Ureter (tissue), 1 donor: ENCODE measurements at places on chromosomes 5 and 9.

- DNase-seq = peak; percentile 86
These were observed at the start of gene ROPN1L for GRCh38 chr5:10441083-10441991. ROPN1L (plus strand) TSS chr5:10441879; CDS start chr5:10442168, 289 bp downstream.

GRCh38 chr5:115463983-115464382, 80.6 kb downstream of the FEM1C start:
- DNase-seq = no peak

- DNase-seq = peak; percentile 53
These were observed 45.8 kb downstream of the KIAA1958 start for GRCh38 chr9:112532427-112532826.

GRCh38 chr5:107820429-107820828, 149.7 kb upstream of the EFNA5 start:
- DNase-seq = no peak

- no peak for DNase-seq
These were observed 143.4 kb upstream of the OTULINL start for GRCh38 chr5:14438195-14438606.

DNA sequence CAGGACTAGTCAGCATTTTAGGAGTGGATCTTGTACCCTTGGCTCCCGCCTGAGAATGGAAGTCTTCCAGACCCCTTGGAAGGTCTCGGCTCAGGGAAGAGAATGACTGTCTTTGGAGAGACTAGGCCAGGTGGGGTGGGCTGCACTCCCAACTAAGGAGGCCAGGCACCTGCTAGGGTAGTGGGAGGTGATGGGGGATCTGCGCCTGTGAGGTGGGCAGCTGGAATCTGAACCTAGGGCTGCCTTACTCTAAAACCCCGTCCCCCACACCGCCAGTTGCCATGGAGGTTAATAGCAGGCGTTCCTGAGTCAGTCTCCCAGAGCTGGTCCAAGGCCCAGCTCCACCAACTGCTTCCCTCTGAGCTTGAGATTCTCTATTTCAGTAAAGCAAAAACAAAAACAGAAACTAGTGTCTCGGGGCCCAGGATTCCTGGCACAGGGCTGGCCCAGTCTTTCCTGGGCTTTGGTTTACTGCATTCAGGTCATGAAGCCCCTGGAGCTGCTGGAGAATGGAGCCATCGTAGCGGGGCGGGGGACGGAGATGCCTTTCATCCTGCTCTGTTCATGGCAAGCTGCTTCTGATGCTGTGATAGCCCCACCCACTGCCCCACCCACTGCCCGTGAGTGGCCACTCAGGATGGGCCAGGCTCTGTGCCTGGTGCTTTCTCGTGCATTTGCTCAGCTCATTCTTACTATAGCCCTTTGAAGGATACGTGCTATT, 57.5 kb downstream of the DAB2IP start:
- no peak for DNase-seq

GRCh38 chr5:55702598-55703345, 9.4 kb downstream of the SLC38A9 start:
- no peak for DNase-seq

DNA sequence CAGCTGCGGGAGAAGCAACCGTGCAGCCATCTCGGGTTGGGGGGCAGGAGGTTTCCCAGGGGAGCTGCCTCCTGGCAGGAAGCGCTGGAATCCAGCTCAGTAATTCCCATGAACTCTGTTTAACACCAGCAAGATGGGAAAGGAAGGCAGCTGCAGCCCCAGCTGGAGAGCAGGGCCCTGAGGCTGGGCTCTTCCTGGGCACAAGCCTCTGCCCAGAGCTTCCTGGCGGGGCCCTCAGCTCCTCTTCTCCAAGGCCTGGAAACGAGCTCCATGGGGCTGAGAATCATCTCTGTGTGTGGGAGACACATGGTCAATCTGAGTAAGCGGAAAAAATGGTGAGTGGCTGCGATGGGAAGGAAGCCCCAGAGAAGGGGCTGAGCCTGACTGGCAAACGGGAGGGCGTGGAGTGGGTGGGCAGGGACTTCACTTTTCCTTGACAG, 6.3 kb downstream of the MRPL36 start:
- DNase-seq = no peak

DNA sequence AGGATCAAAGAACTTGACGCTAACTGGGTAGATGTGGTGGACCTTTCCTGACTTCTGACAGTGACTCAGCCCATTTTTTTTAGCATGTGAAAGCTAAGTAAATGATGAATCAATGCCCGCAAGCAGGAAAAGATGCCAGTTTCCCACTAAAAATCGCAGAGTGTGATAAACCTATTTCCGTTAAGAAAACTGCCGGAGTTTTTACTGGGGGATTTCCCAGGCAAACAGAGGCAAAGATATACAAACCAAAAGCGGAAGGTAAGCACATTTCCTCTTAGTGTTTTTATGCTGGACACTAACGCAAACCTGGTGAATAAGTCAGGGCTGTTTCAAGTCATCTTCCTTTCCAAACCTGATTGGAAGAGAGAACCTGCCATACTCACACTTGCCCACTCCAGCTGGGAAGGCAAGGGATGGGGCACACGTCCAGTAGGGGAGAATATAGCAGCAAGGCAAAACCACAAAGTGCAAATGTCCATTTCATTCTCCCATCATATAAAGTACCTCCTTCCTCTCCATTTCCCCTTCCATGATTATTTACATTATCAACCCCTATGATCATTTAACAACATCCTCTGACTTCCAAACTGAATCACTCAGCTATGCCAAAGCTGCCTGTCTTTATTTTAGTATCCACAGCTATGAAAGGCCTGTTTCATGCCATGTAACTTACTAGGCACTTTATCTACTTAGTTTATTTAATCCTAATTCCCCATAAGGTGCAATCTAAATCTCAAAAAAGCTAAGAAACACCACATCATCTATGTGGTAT, 349.7 kb upstream of the RFX3 start:
- DNase-seq = no peak

- DNase-seq = peak; percentile 52
These were observed 16.0 kb downstream of the TEK start for GRCh38 chr9:27125030-27125429.

DNA sequence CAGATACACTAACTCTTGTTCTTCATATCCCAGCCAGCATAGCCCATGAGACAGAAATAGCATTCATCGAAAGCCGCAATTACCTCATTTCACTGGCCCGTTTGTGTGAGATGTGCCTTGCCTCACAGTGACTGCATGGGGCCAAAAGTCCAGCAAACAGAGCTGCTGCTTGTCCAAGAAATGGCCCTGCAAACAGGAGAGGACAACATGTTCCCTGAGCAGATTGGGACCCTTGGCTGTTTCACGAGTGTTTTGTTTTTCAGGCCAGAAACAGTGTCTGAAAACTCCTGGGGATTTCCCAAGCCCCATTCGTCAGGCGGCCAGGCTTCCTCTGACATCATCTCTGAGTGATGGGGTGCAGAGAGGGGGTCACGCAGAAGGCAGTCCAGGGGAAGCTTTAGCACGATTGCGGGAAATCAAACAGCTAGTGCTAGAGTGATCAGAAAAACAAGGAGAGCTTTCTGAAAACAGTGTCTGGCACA, 503.6 kb upstream of the PAPPA start:
- DNase-seq = peak; percentile 67

GRCh38 chr5:14213813-14214585, 70.9 kb downstream of the TRIO start:
- DNase-seq = no peak

DNA sequence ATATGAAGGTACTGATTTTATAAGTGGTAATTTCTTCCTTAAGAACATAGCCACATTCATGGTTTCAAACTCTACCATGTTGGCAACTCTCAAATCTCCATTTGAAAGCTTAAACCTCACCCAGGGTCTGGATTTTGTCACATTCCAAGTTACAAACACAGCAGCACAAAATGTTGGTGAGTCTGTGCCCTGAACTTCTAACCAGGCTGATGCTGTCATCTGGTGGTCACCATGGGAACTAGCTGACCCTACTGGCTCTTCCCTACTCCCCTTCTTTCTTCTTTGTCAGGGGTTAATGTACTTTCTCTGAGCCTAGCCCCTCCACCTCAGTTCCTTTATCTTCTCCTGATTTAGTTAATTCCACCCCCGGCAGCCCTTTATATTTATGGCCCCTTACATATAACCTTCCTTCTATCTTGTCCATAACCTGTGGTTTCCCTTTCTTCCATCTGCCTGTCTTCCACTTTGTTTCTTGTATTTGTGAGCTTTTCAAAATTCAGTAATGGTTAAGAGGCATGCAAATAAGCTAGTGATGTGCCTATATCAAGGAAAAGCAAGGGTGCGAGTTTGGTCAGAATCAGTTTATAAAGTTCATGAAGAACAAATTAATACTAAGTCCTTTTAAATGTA, 35.9 kb downstream of the TGFBR1 start:
- no peak for DNase-seq

DNA sequence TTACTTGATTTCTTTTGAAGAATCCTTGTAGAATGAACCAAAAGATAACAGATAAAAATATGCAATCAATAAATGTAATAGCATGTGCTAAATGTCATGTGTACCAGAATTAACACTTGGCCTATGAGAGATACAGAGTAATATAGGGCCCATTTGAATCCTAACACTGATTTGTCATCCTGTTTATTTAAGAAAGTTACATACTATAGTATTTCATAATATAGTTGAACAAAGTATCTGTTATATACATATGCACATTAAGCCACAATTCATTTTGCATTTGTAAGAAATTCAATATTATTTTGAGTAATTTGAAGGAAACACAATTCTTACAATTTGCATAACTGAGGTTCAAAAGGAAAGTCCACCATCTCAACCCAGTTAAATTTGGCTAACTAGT, 389.5 kb downstream of the PDE4D start:
- no peak for DNase-seq

- DNase-seq = peak; percentile 24
These were observed 42.2 kb downstream of the SECISBP2 start for GRCh38 chr9:89360465-89360864.

GRCh38 chr9:91122755-91123154, 239.0 kb downstream of the AUH start:
- no peak for DNase-seq

GRCh38 chr9:123658792-123659191, 271.1 kb downstream of the DENND1A start:
- DNase-seq = no peak

DNA sequence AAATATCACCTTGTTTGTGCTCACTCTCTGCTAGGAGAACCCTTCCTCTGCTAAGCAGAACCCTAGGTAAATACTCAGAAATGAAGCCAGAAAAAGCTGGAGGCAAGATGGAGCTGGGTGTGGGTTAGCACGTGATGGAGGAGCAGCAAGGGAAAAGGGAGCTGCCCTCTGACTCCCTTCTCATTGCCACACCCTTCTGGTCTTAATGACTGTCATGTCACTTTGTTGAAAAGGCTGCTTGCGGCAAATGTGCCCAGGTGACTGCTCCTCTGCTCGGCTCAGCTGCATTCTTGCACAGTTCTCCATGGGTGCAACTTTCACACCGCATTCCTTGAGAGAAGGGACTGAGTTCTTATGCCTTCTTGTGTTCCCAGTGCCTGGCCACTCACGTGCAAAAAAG, 36.4 kb upstream of the TBC1D2 start:
- DNase-seq = no peak

- DNase-seq = peak; percentile 84
These were observed 13.7 kb upstream of the FCHSD1 start for GRCh38 chr5:141664733-141665461.

DNA sequence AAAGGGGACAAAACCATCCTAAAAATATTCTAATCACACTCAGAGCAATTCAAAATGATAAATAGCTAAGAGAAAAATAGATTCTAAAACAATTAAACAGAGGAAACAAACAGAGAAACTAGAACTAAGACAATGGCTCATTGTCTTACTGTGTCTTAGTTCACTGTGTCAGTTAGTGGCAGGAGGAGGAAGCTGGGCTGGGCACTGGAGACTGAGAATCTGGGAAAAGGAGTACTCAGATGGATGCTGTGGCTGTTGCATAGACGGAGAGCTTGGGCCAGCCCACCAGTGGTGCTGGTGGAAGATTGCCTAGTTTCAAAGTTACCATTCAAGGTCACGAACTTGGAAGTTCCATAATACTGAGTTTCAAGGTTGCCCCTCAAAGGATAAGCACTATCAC, 94.7 kb upstream of the IFNK start:
- no peak for DNase-seq

DNA sequence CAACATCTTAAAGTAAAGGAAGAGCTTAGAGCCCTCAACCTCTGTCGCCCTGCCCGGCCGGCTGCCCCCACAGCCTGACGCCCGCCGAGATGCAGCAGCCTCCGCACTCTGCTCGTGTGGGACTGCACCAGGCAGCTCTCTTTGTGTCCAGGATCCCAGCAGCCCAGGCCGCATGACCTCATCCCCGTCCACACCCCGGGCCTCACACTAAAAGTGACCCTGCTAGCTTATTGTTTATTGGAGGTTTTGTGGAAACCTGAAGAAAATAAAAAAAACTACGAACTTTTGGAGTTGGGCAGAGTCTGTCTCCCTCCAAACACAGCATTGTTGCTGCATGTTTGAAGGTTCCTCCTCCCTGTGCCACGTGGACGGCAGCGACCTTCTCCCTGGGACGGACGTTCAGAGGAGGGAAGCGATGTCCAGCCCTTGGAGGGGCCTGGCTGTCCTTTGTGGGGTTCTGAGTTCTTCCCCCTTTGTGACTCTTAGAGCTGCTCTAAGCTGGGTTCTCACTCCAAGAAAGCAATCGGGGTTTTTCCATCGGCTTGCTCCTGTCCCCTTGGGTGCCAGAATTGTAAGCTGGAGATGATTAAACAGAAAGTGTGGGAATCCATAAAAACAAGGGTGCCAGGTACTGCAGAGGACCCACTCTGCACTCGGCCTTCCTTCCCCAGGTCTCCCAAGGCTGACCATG, 103.5 kb upstream of the COL5A1 start:
- no peak for DNase-seq

DNA sequence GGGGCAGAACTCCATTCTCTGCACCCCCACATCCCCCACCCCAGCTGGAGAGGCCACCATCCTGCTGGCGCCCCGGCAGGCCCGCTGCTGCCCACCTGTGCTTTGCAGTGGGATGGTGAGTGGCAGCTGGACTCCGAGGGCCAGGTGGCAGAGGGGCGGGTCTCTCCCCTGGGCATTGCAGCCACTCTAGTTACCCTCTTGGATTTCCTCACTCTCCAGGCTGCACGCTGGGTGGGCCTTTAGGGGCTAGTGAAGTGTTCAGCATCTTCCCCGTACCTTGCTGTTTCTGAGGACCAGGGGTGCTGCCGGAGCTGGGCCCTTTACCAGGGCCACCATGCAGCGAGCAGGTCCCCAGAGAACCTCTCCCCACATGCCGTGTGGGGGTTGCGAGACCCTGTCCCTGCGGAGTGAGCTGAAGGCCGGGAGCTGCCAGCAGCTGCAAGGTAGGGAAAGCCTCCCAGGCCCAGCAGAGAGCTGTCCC, 88.4 kb upstream of the SH3PXD2B start:
- DNase-seq = peak; percentile 32

GRCh38 chr5:113813466-113813865, 300.0 kb downstream of the YTHDC2 start:
- DNase-seq = no peak

DNA sequence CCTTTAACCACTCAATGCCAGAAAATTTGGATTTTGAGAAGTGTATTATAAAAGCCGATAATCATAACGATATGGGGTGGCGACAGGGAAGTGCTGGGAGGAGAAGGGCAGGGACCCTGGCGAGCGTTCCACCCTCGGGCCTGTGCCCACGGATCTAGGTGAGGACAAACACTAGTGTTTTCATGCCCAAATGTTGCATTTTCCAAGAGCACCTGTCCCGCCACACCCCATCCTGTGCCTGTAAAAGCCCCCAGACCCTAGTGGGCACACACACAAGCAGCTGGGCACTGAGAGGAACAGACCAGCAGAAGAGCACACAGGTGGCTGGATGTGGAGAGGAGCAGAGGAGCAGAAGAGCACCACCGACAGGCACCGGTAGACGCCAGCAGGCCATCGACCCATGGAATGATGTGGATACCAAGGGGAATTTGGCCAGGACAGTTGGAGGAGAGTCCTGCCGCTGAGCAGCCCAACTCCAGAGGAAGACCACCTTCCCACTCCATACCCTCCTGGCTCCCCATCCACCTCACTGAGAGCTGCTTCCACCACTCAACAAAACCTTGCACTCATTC, 315.0 kb downstream of the EDIL3 start:
- no peak for DNase-seq
